ENCODE measurements at places on chromosomes 6 and 20.
A peak's percentile ranks its signal among the peaks of the same experiment; 100 is the strongest.

GRCh38 chr20:23335521-23335920 is 15.1 kb upstream of the NXT1 start:
- no peak for DNase-seq

DNA sequence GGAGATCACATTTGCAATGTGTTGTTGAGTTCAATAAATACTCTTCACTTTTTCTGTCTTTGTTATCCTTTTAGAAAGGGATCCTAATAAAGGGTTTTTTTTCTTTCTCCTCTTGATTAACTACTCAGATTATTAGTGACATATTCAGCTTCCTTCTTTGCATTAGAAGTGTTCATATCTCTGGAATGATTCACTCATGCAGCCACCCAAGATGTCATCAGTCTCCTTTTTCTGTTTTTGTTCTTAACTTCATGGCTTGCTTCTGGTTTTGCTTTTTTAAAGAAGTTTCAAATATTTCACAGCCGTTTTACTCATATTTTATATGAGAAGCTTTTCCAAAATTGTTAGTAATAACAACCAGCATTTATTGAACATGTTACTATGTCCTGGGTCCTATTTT is 187.6 kb downstream of the TMEM242 start:
- no peak for DNase-seq

DNA sequence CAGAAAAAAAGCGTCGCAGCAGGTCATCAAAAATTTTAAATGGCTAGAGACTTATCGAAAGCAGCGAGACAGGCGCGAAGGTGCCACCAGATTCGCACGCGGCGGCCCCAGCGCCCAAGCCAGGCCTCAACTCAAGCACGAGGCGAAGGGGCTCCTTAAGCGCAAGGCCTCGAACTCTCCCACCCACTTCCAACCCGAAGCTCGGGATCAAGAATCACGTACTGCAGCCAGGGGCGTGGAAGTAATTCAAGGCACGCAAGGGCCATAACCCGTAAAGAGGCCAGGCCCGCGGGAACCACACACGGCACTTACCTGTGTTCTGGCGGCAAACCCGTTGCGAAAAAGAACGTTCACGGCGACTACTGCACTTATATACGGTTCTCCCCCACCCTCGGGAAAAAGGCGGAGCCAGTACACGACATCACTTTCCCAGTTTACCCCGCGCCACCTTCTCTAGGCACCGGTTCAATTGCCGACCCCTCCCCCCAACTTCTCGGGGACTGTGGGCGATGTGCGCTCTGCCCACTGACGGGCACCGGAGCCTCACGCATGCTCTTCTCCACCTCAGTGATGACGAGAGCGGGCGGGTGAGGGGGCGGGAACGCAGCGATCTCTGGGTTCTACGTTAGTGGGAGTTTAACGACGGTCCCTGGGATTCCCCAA is at the start of gene EEF1A1:
EEF1A1 (minus strand) TSS at position 345 of the 663 bp plus-strand sequence. CDS start 1,006 bp downstream, outside the sequence.
- DNase-seq = peak; percentile 98

DNA sequence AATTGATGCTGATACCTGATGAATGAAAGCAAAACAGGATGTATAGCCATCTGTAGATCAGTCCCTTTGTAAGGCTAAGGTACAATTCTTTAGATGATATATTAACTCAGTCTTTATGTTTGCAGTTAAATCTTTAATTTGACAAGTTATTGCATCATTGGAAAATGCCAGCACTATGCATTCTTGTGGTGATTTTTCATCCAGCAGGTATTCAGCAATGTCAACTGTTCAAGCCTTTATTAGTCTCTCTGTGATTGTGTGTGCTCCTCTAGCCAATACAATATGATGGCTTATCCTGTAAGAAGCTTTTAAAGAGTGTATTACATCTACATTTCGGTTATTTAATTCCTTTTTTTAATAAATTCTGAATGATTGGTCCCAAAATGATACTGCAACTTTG is 34.3 kb downstream of the HLA-DMB start:
- no peak for DNase-seq

DNA sequence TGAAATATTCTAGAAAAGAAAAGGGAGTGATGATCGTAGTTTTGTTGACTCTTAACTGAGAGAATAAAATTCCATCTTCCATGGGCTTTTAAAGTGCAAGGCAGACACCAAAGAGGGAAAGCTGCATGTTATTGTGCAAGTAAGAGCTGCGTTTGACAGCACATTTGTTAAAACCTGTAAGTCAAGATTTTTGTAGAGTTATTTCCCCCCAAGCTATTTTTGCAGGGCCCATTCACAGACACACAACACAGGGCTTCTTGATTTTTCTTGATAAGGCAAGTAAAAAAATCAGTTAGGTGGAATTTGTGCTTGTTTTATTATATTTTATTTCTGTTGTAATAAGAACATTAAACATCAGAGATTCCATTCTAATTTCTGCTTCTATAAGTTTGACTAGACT is 13.8 kb downstream of the CFAP206 start:
- DNase-seq = no peak

GRCh38 chr20:58994390-58995159 is 12.5 kb downstream of the CTSZ start:
- DNase-seq = no peak

All from stimulated activated CD4-positive, alpha-beta T cell treated with anti-CD3 and anti-CD28 coated beads, Interleukin-1b, Interleukin-23, amount 100 ng/mL, for 4 hours (primary cell).